ENCODE measurements at places on chromosomes 12 and 14.

DNA sequence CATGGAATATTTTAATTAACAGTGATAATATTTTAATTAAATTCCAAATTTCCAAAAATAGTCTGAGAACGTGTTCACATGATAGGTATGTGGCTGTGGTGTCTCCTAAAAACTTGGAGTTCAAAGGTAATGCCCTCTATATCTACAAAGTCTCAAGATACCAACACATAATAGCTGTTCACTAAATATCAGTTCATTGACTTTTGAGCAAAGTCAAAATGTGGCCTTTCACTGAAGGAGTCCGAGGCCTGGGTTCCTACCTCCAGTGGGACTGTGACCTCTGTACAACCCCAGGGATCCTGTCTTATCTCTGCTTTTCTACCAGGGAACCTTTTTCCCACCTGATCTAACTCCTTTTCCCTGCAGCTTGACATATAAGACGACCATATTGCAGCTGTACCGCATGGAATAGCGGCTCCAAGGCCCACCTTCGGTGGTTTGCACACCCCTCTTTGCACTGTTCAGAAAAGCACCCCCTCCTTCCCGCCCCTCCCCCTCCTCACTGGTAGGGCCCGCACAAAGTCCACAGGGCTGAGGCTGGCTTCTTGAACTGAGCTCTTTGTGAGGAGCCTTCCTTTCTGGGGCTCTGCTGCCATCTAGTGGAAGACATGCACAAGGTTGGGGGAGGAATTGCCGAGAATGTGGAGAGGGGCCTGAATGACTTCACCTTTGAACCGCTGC is 3.1 kb downstream of the CCND2 start:
- peak; percentile 93 for DNase-seq

DNA sequence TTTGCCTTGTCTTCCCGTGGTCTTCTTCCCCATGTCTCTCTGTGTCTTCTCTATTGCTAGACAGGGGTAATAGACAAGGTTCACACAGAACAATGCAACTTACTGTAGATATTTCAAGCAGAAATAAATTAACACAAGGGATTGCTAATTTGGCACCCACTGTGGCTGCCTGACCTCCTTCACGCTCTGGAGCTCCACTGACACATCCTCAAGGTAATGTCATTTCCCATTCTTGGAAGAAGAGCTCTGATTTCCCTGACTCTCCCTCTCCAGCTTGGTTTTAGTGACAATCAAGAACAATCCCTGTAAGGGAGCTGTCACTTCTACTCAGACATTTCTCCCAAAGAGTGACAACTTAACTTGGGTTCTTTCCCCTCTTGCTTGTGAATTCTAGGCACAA is 105.4 kb upstream of the NAP1L1 start:
- no peak for DNase-seq

DNA sequence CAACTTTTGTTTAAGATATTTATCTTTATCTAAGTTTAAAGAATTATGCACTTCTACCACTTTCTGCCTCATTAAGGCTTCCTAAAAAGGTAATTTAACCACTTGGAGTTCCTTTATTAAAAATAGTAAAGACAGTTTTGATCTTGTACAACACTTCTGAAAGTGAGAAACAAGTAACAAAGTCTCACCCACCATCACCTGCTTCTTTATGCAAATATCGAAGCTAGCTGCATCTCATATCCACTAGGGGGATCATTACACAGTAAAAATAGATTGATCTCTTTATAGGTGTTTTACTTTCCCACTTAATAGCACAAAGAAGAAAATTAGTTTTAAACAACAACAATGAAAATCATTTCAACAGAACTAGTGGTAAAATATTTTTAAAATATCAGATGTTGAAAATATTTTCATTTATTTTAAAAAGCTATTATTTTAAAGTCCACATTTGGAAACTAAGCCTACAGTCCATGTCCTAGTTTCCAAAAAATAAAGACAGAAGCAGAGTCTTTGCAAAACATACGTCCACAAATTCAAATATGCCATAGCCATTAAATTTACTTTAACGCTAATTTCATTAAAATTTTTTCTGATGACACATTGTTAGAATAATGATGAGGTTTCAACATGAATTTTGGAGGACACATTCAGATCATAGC is 160.0 kb upstream of the SOX5 start:
- DNase-seq = no peak

DNA sequence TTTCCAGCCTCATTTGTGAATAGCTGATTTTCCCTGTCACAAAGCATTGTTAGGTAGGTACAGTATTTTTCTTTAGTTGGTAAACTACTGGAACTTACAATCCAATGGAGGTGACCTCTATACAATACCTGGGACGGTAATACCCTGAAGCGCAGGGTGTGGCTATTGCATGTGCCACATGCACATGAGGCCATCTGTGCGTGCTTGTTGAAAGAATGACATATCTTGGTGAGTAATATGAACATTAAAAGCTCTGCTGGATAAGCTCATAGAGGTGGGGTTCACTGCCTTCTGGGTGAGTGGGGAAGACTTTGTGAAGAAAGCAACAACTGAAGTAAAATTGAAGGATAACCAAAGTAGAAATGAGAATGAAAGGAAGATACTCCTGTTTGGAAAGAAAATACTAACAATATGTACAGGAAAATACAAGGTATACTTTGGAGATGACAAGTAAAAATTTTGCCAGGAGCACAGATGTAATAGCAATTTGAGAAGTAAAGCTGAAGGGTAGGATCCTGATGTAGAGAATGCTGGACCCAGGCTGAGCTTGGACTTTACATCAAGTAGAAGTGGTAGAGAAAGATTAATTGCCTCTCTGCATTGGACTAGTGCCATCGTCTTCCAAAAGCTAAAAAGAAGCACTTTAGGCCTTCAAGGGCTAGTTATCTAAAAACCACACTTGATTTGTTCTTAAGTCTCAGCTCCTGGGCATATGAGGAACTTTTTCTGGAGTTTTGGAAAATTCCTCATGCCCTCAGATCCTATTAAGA is 97.1 kb downstream of the SLC38A6 start:
- DNase-seq = no peak

DNA sequence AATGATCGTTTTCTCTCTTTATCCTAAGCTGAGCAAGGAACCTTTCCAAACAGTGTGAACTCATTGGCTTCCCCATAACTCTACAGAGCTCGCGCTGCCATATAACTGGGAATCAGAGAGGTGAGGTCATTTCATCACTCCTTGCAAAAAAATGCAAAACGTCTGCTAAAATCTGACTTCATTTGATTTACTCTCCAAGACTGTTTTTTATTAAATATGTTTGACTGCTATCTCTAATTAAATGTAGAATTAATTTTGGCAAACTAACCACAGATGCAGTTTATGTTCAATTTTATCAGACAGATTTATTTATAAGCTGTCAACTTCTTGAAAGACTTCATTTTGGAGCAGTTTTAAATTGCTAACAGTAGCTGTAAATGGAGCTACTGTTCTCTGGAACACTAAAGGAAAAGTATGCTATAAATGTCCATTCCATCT is 131.6 kb upstream of the SOX5 start:
- DNase-seq = no peak

GRCh38 chr12:121017966-121018491 is 1.7 kb upstream of the C12orf43 start:
- DNase-seq = no peak

DNA sequence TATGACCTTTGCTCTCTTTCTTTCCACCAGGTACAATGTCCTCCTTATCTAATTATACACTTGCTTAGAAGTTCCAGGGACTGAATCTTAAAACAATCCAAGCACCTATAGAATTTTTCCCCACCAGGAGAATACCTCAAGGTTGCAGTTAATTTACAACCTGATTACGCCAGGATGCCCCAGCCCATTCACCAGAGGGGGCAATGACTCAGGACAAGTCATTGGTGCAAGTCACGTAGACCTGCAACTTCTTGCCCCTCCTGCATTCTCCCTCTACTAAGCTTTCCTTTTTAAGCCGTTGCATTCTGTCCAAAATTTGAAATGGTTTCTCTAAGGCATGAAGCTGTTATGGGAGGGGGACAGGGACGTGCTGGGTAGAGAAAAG is 111.1 kb upstream of the SCAF11 start:
- DNase-seq = no peak

DNA sequence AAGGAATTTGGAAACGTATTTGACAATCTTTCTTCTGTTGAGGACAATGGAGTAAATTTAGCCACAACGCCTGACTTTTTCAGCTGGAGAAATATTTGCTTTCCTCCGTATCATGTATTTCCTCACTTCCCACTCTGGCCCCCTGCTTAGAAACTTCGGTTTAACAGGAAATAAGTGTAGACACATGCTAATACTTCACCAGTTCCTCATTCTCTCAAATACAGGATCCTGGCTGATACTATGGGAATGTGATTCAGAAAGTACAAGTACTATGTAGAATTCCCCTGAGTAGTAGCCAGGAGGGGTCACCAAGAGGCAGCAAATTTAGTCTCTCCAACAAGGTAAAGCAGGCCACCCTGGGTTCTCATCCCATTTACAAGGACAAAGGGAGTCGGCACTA is 58.0 kb downstream of the FAR2 start:
- DNase-seq = no peak

DNA sequence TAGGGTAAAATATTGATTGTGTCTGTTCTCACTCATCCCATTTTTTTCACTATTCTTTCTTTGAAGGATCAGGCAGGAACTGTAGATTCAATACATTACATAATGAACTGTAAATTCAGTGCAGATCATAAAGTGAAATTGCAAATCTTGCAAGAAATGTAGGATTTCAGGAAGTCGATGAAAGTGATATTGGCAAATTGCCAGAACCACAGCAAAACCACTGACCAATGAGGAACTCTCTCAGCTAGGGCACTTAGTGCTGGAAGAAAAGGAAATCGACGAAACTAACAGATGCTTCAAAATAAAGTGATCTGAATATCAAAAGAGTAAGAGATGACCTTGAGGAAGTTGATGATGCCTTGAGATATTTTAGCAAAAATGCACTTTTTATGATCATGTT is 157.6 kb downstream of the AACS start:
- no peak for DNase-seq

DNA sequence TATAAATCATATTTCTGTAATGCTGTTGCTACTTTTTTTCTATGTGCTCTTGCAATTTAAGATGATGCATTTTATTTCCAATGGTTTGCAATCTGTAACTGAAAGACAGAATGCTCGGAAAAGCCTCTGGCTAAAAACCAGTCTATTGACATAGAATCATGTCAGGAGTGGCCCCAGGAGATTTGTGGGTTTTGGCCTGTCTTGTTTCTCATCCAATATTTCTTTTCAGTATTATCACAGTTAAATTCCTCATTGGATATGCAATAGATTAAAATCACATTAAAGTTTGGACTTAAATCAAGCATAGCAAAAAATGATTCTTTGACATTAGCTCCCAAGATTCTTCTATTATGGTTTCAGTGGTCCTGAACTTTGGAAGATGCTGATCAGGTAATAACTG is 19.1 kb upstream of the SLC38A2 start:
- DNase-seq = no peak

- no peak for DNase-seq
These were observed 108.3 kb downstream of the SMOC1 start for GRCh38 chr14:69987406-69988121.

DNA sequence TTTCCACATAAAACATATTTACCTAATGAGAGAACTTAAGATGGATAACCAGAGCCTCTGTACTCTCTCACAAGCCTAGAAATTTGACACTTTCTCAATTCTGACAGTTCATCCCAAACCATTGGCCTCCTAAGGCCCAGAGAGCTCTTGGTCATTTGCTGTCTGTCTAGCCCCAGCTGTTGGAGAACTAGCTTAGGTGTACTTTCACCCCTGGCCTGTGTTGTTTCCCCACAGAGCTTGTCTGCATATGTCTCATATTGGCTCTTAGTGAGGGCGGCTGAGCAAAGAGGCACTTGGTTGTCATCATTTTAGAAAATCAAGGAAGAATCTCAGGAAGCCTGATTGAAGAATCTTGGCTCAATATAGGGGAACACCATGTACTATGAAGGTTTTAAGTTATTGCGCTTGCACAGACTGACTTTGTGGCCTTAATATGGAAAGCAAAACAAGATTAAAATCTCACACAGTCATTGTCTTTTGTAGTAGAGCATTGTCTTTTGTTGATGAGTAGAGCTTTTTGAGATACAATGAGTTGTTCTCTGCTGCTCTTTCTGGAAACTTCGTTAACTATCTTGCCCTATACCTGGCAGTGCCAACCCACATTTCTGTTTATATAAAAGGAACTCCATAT is 324.6 kb downstream of the RAD51B start:
- DNase-seq = no peak

DNA sequence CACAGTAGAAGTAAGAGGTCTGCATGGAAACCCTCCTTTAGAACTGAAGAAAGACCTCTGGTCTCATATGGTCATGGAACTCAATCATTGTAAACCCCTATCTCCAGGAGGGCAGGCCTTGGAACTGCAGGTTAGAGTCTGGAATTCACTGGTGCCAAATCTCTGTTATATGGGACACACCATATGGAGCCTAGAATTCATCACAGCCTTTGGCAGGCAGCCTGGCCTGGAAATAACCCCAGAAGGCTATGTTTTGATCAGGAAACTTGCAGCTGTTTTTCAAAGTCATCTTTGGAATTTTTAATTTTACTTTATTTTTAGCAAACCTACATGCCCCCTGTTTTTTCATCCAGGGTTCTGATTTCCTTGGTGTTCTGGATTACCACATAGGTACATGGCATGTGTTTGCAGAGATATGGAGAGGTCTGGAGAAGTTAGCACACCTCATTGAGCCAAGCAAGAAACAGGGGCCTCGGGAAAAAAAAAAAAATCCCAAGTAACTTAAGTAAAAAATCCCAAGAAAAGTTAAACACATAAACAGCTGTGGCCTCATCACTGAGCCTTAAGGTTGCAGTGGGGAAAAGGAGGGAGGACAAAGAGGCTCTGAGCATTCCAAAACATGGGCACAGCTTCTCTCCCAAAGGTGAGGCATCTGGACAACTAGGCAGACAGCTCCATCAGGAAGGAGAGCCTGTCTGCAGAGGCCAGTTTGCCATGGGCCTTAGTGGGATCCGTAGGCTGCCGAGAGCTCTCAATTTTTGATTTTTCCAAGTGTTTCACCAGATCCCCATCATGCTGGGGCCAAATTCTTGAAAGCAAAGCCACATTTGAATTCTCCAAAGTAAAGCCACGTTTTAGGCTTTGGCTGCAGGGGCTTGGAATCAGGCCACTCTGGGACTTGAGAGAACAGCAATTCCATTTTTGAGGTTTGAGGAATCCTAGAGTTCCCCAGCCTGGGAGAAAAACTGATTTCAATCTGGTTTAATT is 339.6 kb upstream of the TBX3 start:
- DNase-seq = no peak

- no peak for DNase-seq
These were observed 592 bp upstream of the KCNK10 start for GRCh38 chr14:88323523-88324199.

- DNase-seq = no peak
These were observed 8.7 kb downstream of the KRT71 start for GRCh38 chr12:52543985-52544883.

DNA sequence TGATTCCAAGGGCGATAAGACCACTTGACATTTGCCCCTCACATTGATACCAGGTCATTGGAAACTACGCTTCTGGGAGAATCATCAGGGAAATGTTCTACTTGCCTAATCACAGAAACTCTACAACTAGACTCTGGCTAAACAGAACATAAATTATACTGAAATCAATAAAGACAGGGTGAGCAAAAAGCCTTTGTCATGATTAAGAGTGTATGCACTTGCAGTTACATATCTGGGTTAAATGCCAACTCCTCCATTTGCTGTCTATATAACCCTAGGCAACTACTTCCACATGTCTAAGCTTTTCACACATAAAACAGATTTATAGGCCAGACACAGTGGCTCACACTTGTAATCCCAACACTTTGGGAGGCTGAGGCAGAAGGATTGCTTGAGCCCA is 125.7 kb downstream of the PHLDA1 start:
- DNase-seq = no peak

Data from CD4-positive, alpha-beta T cell treated with Interleukin-12 subunit alpha and Interleukin-12 subunit beta, for 1 hour (primary cell).